ENCODE measurements at places on chromosomes 2 and 18.

- no peak for DNase-seq
Measured at GRCh38 chr2:142124706-142125105, 6.1 kb downstream of the LRP1B start.

- no peak for DNase-seq
Measured at GRCh38 chr18:7023581-7023980, 94.0 kb downstream of the LAMA1 start.

- no peak for DNase-seq
Measured at GRCh38 chr18:48013162-48013561, 82.7 kb upstream of the SMAD2 start.

GRCh38 chr2:170525566-170525900 is 189.6 kb upstream of the SP5 start:
- DNase-seq = no peak

- DNase-seq = no peak
Measured at GRCh38 chr2:161228511-161229240, 68.4 kb downstream of the TANK start.

DNA sequence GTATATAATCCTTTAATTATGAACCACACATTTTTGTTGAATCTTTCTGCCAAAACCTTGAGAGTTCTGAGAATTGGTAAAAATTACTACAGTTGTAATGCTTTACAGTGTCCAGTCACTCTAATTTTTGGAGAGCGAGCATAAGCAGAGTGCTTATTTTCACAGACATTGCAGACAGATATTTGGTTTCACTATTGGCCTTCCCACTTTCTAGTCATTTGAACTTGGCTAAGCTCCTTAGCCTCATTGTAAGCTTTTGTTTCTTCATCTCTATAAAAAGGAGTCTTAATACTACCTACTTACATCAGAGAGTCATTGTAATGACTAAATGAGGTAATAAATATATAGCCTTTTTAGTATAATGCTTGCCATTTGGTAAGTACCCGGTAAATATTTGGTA is 80.4 kb downstream of the LCLAT1 start:
- no peak for DNase-seq

DNA sequence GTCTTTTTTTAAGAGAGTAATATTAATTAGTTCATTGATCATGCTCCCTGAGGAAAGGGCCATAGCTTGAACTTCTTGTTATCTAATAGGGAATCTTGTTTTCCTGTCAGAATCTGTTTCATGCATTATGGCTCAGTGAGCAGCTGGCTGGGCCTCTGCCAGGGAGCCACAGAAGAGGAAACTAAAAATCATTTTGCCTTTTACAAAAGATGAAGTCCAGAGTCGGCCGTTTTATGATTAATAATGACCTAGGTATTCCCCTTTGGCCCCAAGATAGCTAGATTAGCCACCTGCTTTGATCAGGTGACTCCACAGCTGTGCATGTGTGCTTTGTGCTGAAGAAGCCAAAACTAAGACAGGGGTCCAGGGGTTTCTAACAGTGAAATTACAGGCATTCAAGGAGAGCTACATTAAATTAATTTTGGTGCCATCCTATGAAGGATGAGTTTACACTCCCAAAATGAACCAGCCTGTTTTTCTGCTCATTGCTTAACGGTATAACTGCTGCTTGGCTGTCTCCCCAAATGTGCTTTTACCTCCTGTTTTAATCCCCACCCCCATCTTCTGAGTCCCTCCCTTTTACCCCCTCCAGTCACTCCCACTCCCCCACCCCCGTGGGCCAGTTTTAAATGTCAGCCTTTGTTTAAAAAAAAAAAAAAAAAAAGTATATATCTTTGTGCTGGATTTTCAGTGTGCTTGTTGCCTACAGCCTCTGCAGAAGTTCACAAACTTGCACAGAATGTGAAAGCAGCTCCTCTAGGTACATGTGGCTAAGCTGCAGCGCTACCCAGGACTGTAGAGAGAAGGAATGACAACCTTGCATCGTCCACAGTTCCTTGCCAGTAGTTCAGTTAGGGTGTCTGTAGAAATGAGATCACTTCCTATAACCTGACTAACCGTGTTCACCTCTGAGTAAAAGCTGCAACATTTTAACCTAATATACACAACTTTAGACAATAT is 93.1 kb downstream of the CABLES1 start:
- DNase-seq = no peak

- DNase-seq = no peak
Measured at GRCh38 chr2:88049622-88050021, 6.0 kb downstream of the KRCC1 start.

DNA sequence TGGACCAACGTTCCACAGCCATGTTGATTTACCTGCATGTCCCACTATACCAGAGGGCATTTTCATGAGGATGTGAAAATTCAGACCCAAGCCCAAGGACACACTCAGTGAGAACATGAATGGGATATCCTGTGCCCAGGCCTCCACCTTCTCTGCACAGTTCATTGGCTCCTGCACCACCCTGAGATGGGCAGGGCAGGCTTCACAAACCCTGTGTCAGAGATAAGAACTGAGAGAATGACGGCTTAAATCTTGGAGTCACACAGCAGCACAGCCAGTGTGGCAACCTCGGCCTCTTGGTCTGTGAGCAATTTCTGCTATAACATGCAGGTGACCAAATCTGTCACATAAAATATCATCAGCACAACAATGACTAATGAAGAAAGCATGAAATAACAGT is 71.9 kb downstream of the UXS1 start:
- DNase-seq = no peak

DNA sequence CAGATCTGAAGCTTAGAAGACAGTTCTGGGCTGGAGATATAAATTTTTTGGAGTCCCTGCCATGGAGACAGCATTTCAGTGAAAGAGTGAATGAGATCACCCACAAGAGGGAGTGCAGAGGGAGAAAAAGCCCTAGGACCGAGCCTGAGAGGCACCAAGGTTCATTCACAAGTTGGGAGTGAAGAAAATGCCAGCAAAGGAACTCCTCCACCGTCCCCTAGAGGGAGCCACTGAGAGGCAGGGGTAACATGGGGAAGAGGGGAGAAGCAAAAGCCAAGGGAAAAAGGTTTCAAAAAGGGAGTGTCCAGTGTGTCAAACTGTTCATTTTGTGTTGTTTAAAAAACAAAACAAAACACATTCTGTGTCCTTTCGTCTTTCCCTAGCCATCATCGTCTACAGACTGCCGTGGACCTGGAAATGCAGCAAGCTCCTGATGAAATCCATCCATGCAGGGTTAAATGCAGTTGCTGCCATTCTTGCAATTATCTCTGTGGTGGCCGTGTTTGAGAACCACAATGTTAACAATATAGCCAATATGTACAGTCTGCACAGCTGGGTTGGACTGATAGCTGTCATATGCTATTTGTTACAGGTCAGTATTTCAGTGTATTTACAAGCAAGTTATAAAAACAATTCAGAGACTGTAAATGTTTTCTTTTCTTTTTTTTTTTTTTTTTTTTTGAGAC is 19.1 kb downstream of the CYBRD1 start:
- no peak for DNase-seq

DNA sequence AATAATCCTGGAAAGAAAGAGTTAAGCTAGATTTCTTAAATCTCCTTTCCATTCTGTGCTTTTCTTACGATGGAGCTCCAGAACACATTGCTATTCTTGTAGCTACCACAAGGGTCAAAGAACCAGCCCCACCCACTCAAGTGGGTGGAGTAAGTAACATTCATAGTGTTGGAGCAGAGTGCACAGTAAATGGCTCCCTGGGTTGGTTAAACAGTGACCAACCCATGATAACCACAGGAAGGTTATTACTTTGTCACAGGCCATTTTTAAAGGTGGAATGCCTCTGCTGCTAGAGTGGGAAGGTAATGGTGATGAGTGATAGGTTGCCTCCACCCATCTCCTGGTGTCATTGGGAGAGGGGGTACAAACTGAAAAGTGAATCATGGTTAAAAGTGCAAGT is 13.9 kb downstream of the ARPC2 start:
- no peak for DNase-seq

DNA sequence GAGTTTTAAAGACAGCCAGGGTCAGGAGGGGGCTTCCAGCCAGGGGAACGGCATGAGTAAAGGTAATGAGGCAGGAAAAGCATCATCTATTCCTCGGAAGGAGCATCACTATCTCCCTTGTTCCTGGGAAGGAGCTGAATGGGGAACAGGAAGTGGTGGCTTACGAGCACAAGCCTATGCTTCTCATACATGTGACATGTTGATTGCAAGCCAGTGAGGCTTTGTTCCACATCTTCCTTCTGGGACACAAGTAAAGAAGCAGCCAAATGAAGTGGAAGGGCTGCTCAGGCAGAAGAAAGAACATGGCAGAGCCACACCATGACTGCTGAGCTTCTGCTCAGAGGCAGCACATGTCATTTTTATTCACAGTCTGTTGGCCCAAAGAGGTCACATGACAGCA is 15.1 kb upstream of the LMAN1 start:
- DNase-seq = no peak

DNA sequence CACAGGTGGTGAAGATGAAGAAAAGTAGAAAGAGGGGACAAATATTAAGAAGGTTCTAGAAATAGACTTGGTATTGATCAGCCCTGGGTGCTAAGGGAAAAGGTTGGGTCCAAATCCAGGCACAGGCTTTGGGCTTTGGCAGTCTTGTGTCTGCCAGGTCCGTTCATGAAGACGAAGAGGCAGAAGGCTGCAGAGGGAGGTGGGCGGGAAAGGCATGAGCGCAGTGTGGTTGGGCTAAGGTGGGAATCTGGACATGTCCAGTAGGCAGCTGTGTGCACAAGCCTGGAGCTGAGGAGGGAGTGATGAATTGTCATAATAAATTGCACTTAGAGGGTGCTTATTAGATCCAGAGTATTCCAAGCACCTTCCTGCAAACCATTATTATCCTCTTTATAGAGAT is 105.7 kb upstream of the TEX51 start:
- no peak for DNase-seq

DNA sequence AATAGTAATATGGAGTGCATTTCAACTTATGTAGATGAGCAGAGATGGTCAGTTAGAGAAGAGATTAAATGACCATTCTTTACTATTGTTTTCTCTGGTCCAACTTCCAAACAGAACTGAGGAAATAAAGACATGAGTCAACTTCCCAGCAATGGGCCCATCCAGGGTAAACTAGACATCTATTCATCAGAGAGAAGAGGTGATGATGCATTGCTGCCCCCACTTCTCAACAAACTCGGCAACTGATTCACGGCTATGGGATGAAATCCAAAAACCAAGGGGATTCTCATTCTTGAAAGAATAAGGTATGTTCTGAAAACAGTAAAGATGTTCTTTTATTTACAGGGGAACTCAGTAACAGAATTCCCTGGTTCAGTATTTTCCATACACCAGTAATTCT is 190.7 kb downstream of the RDH14 start:
- DNase-seq = no peak

DNA sequence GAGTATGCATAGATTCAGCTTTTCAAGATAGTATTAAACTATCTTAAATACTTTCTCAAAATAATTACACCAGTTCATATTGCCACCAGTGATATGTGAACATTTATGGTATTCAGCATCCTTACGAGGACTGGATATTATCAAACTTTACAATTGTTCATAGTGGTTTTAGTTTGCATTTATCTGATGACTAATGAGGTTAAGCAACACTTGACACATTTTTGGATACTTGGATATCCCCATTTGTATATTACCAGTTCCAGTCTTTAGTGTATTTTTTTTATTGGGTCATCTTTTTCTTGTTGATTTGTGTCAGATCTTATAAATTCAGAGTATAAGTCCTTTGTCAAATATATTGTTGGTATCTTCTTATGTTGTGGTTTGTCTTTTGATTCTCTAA is 128.4 kb downstream of the ASXL3 start:
- DNase-seq = no peak

DNA sequence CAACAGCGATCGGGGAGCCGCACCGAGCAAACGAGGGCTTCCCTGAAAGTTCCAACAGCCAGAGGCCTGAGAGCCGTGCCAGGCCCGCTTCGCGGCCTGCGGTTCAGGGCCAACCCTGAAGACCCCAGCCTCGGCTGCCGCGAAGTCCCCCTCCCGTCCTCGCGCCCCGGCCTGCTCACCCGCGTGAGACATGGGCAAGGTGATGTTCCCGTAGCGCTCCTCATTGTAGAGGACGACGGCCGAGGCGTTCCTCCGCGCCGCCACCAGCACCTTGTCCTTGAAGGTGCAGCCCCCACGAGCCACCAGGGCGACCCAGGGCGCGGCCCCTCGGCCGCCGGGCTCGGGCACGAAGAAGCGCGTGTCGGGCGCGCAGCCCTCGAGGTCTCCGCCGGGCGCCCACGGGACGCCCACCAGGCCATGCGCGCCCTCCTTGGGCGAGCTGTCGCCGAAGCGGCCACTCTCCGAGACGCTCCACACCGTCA is 510 bp downstream of the RNF149 start:
- DNase-seq = peak; percentile 22

DNA sequence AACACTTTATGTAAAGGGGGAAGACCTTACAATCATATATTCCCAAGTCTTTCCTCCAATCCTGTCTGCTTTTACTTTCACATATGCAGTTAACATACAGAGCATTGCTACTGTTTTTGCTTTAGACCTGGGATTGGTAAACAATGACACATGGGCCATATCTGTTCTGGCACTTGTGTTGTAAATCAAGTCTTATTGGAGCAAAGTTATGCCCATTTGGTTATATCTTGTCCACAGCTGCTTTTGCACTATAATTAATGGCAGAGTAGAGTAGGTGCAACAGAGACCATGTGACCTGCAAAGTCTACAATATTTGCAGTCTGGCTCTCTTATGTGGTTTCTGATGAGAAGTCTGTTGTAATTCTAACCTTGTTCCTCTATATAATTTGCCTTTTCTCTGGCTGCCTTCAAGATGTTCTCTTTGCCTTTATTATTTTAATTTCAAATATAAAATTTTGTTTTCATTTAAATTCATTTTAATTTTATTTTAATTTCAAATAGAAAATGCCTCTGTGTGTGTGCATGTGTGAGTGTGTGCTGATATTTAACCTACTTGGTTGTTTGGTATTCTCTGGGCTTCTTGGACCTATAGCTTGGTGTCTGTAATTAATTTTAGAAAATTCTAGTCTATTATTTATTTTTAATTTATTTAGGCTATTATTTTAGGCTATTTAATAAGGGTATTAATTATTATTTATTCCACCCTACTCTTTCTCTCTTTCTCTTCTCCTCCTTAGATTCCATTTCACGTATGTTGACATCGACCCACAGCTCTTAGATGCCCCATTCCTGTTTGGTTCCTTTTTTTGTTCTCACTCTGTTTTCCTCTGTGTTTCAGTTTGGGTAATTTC is 16.8 kb upstream of the LPIN1 start:
- DNase-seq = no peak

GRCh38 chr2:74921236-74921736 is 37.2 kb upstream of the POLE4 start:
- no peak for DNase-seq

All from activated CD4-positive, alpha-beta T cell treated with anti-CD3 and anti-CD28 coated beads, Interleukin-2, amount 50 U/mL, for 24 hours (primary cell).